ENCODE measurements at places on chromosomes 2 and 18. TPM values are rescaled to one million over a fixed set of nuclear protein-coding genes. Genes with fewer than 3 reads are reported as not detected.
A peak's percentile ranks its signal among the peaks of the same experiment; 100 is the strongest.

Gene TRMT61B
- total RNA-seq, result 22.2 TPM

Gene CPO
- total RNA-seq, result not detected

Gene IL1RN
- total RNA-seq, result 4.6 TPM

Gene C2orf80
- total RNA-seq, result not detected

Gene IL1F10
- total RNA-seq, result not detected

Gene ARL4C
- total RNA-seq, result 27.2 TPM

DNA sequence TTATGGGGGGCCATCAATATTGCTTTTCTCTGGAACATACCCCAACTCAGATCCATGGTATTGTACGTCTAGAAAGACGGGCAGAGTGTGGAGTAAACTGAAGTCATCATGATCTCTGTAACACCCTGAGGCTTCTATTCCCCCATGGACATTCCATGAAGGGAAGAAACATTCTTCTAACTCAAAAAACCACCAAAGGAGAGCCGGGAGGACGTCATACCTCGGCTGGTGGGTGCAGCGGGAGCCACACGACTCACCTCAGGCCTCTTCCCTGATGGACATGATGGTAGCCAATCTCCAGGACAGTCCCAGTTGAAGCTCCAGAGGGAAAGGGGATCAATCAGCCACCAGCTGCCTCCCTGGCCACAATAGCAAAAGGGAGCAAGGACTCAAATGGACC lies 127.3 kb downstream of the MREG start:
- no peak for DNase-seq

- DNase-seq, result no peak
These were observed 604 bp downstream of the COQ10B start for GRCh38 chr2:197453914-197454398.

DNA sequence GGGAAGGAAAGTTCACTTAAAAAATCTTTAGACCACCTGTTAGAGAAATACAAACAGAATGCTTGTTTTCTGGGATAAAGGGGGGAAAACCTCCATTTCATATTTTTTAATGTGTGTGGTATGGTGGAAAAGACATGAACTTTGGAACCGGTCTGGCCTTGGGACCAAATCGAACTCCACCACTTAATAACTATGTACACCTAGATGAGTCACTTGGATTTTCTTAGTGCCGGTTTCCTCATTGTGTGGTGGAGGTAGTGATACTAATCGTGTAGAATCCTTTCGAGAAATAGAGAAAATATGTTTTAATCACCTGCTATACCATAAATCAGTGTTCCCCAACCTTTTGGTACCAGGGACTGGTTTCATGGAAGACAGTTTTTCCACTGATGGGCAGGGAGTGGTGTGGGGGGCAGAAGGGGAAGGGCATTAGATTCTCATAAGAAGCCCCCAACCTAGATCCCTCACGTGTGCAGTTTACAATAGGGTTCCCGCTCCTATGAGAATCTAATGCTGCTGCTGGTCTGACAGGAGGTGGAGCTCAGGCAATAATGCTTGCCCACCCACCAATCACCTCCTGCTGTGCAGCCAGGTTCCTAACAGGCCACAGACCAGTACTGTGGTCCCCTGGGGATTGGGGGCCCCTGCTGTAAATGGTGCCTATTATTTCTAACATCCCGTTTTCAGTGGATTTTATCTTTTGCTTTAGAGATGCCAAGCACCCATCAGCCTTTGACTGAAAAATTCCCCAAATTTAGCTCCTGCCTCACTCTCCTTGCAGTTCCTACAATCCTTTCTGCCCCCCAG lies 308.8 kb downstream of the PRKCE start:
- DNase-seq, result no peak

GRCh38 chr18:5464251-5464650 lies 79.5 kb downstream of the EPB41L3 start:
- DNase-seq, result no peak

GRCh38 chr2:120388222-120389035 lies 42.5 kb downstream of the INHBB start:
- DNase-seq, result peak; percentile 2

GRCh38 chr2:131488306-131489205 lies 3.6 kb downstream of the MZT2A start:
- DNase-seq, result no peak

- DNase-seq, result no peak
These were observed 92.4 kb upstream of the DAPL1 start for GRCh38 chr2:158702740-158703139.

DNA sequence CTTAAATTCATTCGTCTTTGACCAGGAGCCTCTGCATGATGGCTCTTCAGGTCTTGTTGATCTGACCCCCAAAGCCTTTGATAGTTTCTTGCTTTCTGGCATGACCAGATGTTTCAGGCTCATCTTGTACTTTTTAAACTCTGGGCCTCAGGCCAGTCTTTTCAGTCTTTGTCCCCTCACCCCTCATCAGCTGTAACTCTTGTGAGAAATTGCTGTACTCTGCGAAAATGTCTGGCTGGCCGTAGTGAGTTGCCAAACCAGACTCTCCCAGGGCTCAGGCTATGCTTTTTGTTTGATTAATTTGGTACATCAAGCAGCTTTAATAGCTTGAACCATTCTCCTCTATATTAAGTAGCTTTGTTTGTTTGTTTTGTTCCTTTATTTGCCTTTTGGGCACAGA lies 75.9 kb downstream of the BABAM2 start:
- no peak for DNase-seq

GRCh38 chr2:54723996-54724559 lies 616 bp downstream of the EML6 start:
- no peak for DNase-seq

GRCh38 chr2:31219131-31219969 lies 2.0 kb upstream of the CAPN14 start:
- no peak for DNase-seq

GRCh38 chr18:7870855-7871254 lies 303.7 kb downstream of the PTPRM start:
- no peak for DNase-seq

GRCh38 chr18:60022671-60023276 lies 123.0 kb downstream of the PMAIP1 start:
- no peak for DNase-seq

DNA sequence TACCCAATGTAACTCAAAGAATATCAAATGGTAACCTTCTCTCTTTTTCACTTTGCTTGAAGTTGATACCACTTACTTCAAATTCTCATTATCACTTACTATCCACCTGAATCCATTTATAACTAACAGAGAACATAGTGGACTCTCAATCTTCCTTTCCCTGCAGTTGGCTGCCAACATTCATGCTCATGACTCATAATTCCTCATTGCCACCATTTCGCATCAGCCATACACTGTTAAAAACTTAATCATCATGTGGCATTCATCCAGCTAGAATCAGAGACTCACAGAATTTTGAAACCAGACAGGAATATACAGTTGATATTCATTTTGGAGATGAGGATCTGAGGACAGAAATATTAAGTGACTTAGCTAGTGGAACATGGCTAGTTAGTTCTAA lies 56.8 kb downstream of the SLC4A10 start:
- no peak for DNase-seq

DNA sequence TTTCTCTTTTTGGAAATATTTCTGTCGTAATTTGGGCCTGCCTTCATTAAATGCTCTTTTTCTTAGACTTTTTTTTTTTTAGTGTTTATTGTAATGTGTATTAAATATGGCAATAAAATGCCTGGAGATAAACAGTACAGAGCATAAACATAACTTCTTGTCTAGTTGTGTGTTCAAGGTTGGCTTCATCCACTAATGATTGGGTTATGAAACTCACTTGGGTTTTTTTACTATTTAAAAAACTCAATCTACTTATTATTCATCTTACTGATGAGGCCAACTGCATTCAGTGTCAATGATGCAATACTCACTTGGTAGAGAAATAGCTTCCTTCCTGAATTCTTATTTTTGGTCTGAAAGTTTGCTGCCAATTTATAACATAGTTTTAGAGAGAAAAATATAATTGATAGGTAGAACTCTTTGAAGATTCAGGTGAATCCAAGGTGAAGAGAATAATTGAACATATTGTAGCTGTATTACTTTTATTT lies 144.2 kb upstream of the NABP1 start:
- DNase-seq, result no peak

DNA sequence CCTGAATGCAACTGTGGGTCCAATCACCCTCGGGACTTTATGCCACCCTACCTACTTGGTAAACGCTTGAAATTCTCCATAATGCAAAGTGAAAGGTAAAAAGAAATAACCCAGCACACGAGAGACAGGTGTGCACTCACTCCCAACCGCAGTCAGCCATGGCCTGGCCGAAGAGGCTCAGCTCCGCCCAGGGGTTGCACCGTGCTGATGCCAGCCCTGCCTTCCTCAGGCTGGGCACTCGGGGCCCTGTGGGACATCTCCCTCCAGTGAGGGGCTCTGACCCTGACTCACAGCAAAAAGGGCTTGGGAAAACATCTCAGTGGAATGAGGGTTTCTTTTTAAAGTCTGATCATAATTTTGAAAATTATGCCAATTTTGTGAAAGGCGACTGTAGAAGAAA lies 13.3 kb downstream of the SLC66A2 start:
- DNase-seq, result no peak

DNA sequence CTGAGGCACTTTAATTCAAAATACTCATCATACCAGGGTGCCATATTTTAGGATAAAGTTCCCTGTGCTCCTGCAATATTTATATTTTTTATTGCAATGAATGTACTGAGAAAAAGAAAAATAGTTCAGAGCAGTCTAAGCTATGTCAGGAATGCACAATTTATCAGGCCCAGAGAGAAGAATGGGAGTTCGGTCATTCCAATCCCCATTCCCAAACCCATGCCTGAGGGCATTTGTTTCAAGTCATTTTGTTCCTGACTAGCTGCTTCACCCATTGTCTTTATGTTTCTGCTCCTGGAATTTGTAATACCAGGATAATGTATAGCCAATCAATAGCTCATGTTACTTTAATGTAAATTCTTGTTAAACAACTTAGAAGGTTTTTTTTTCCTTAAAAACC lies 24.4 kb upstream of the FTCDNL1 start:
- no peak for DNase-seq

GRCh38 chr2:109117780-109118179 lies 11.2 kb upstream of the SH3RF3 start:
- no peak for DNase-seq
